ENCODE measurements at places on chromosomes 7 and 10. TPM values are rescaled to one million over a fixed set of nuclear protein-coding genes. Genes with fewer than 3 reads are reported as not detected.

Gene IDI2
- not detected for total RNA-seq

Gene TMEM139
- 0.29 TPM for total RNA-seq

Gene CALCR
- not detected for total RNA-seq

Gene CLCN1
- 0.05 TPM for total RNA-seq

Gene SPDYE2
- total RNA-seq, result not detected

Gene TMEM60
- 9.7 TPM for total RNA-seq

Gene ATOH7
- not detected for total RNA-seq

Gene EVX1
- total RNA-seq, result not detected

Gene SPDYE2B
- total RNA-seq, result not detected

Gene OR13A1
- total RNA-seq, result not detected

Gene FANK1
- 1.5 TPM for total RNA-seq

Gene UNC5B
- 8.4 TPM for total RNA-seq

DNA sequence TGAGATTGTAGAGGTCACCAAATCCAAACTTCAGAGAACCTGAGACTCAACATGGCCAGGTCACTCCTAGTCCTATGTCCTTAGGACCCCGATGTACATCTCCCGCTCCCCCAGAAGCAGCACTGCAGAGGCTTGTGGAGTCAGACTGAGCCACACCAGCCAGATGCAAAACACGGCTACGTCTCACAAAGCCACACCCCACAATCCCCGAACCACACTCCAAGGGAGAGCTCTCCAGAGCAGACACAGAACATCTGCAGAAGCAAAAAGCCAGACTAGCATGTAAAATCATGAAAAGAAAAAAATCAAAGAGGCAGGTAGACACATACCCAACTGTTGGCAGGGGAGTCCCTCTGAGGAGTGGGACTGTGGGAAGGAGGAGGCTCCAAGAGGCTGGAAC is 104.9 kb downstream of the CTBP2 start:
- DNase-seq, result no peak

DNA sequence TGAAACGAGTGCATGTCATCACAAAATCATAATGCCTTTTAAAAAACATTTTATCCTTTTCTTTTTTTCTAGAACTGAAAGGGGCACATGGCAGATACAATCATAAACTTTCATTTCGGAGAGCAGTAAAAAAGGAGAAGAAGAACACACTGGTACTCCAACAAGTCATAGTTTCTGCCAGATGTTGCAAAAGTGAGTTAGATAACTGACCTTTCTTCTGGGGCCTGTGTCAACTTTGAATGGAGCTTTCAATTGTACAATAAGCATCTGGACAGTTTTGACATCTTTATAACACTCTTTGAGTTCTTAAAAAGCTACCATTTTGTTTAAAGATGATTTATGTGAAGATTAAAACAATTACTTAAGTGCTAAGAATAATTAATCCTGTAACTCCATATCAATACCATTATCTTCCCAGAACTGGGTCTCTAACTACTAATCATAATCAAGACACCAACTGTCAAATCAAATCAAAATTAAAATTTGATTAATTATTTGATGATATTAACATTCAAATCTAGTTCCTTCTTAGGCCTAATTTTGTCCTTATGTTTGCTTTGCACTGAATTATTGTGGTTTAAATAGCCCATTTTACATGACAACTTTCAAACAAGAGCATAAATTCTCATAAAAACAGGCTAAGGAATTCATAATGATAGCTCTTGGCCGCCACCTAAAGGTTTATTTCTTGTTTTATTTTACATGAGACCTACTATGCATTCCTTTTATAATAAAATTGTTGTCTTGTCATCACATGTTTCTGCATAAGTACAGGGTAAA is 19.5 kb upstream of the ITGB8 start:
- DNase-seq, result no peak

- DNase-seq, result no peak
Measured at GRCh38 chr10:127047878-127048238, 142.6 kb downstream of the DOCK1 start.

DNA sequence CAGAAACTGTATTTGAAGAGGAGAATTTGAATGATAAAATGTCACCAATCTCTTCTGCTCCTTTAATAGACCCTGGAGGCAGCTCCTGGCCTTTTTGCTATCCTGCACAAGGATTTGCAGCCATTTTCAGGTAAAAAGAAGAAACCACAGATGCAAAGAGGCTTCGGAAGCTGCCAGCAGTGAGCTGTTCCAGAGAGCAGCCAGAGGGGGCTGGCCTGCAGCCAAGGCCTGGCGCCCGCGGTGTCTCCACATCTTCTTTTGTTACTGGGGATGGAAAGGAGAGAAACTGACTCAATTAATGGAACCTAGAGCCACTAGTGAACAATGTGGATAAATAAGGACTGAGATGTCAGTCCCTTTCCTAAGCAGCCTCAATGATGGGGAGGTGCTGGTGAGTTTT is 23.9 kb upstream of the GPR26 start:
- no peak for DNase-seq

DNA sequence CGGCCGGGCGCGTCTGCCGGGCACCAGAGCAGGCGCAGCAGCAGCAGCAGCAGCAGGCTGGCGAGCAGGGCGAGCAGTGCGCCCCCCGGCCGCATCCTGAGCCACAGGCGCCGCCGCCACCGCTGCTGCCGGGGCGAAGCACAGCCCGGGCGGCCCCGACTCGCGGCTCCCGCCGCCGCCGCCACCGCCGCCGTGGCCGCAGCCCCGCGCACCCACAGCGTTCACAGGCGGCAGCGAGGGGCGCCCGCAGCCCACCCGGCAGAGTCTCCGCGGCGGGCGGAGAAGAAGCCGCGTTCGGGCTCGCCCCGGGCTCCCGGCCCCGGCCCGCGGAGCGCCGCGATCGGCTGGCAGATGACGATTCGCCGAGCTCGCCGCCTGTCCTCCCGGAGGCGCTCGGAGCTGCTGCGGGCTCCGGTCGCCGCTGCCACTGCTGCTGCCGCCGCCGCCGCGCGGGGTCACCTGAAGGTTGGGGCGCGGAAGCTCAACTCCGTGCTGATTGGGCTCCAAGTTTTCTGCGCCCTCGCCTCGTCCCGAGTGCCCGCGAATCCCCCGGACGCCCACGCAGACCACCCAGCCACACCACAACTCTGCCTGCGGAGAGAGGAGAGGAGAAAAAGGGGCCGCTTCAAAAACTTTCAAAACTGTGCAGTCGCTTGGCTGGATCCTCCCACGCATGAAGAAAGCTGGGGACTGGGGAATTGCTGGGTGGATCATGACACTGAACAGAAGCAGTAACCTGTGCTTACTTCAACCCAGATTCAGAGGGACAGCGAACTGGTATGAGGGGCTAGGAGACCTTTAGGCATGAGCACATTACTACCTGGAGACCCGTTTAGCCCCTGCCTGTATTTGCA is at the start of gene ST8SIA6:
TSS of gene ST8SIA6 (minus strand) at position 435 of the 854 bp plus-strand sequence. CDS start at position 95, 340 bp downstream.
- DNase-seq, result peak; percentile 82

GRCh38 chr7:47204709-47205108 is 377.2 kb downstream of the TNS3 start:
- no peak for DNase-seq

- DNase-seq, result no peak
Measured at GRCh38 chr7:28921822-28922221, 36.3 kb downstream of the TRIL start.

- DNase-seq, result no peak
Measured at GRCh38 chr7:137916564-137916963, 69.8 kb upstream of the DGKI start.

- DNase-seq, result peak; percentile 28
Measured at GRCh38 chr10:37684765-37685164, 172.6 kb downstream of the ZNF248 start.

DNA sequence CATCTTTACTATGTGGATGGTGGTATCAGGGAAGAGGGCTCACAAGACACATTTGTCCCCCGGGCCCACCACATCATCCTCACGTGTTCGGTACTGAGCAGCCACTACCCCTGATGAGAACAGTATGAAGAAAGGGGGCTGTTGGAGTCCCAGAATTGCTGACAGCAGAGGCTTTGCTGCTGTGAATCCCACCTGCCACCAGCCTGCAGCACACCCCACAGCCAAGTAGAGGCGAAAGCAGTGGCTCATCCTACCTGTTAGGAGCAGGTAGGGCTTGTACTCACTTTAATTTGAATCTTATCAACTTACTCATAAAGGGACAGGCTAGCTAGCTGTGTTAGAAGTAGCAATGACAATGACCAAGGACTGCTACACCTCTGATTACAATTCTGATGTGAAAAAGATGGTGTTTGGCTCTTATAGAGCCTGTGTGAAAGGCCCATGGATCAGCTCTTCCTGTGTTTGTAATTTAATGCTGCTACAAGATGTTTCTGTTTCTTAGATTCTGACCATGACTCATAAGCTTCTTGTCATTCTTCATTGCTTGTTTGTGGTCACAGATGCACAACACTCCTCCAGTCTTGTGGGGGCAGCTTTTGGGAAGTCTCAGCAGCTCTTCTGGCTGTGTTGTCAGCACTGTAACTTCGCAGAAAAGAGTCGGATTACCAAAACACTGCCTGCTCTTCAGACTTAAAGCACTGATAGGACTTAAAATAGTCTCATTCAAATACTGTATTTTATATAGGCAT is 9.1 kb upstream of the CSGALNACT2 start:
- no peak for DNase-seq

- no peak for DNase-seq
Measured at GRCh38 chr10:76133597-76134255, 702.3 kb downstream of the LRMDA start.

DNA sequence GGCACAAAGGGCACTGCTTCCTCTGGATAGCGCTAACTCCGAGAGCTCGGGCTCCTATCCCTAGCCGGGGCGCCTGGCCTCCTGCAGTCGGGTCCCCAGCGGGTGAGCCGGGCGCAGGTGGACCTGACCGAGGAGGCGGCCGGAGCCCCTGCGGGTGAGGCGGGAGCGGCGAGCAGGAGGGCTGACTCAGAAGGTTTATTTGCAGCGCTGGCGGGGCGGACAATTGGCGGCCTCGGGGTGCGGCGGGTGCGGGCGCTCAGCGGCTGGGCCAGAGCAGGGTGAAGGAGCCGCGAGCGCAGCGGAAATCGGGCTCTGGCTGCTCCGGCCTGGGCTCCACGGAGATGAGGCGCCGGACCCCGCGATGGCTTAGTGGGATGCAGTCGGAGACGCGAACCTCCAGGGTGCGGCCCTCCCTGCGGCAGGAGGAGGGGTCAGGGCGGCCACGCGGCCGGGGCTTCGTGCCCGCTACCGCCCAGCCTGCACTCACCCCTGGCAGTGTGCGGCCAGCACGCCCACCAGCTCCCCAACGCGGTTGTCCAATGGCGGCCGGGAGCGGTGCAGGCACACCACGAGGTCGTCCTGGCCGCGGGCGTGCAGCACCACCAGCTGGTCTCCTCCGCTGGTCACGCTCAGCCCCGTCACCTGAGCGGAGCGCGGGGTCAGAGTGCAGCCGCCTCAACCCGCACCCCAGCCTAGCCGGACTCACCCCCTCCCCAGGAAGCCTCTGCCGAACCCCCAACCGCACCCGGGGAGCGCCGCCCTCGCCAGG is 16.1 kb downstream of the MYO1G start:
- peak; percentile 83 for DNase-seq

DNA sequence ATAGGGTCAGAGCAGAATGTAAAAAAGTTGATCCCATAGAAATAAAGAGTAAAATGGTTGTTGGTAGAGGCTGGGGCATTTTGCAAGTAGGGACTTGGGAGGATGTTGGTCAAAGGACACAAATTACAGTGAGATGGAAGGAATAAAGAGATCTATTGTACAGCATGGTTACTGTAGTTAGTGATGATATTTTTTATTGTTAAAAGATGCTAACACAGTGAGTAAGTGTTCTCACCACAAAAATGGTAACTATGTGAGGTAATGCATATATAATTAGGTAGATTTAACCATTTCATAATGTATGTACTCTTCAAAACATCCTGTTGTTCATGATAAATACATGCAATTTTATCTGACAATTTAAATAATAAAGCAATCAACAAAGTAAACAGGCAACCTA is 280.7 kb upstream of the MAGI2 start:
- DNase-seq, result no peak

DNA sequence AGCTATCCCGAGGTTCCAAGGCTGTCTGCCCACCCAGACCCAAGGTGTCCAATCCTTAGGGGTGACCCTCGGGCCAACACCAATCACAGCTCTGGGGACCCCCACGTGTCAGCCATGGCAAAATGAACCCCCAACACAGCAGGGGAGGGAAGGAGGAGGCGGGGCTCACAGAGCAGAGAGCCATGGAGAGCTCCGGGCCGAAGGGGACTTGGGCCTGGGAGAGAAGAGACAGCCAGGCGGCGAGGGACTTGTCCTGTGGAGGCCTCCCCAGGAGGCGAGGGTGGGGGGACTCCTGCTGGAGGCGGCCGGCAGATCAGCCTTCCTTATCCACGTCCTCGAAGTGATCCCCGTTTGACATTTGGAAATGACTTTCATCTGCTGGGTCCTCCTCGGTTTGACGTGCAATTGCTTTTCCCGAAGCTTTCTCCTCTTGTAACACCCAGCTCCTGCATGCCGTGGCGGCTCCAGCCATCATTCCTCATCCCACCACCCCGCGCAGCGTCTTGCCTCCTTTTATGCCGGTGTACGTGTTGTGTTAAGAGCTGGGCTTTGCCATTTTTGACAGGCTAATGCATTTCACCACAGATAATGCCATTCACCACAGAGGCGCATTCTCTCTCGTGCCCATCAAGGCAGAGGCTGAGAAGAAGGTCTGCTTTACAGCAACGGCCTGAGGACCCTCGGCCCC is 337.4 kb downstream of the DNAJB6 start:
- peak; percentile 72 for DNase-seq

GRCh38 chr7:11213266-11213665 is 239.6 kb downstream of the PHF14 start:
- DNase-seq, result no peak

GRCh38 chr7:112996331-112996871 is 90.2 kb downstream of the GPR85 start:
- DNase-seq, result no peak

DNA sequence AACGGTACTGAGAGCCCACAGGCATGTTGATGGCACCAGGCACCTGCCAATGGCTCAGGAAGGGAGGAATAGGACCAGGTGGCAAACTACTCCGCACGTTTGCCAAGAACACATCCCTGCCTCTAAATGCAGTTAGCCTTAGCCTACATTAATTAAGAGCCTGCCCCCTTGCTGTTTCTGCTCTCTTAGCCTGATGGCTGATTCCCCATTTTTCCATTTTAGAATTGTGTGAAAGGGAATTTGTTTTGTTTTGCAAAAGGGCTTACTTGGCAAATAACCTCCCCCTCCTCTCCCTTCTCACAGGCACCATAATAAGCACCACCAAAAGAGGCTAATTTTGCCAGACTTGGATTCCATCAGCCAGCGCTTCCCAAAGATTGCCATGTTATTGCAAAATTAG is 1203.2 kb downstream of the SORCS3 start:
- DNase-seq, result no peak

- no peak for DNase-seq
Measured at GRCh38 chr10:77165445-77166208, 472.0 kb downstream of the KCNMA1 start.

GRCh38 chr10:118904286-118904685 is 125.2 kb upstream of the NANOS1 start:
- no peak for DNase-seq

DNA sequence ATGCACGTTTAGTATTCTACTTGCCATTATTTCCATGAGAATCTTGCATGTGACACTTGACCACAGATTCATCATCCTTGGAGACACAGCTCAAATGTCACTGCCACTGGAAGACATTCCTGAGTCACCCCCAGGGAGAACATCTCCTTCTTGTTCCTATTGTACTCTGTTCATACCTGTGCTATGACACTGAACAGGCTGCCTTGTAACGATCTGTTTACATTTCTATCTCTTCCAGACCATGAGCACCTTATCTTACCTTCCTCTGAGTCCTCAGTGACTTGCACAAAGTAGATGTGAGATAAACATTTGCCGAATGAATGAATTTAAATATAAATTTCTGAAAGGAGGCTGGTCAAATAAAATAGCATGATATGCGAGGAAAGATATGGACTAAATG is 331.9 kb upstream of the LRRN3 start:
- DNase-seq, result no peak

- no peak for DNase-seq
Measured at GRCh38 chr7:107441581-107442422, 28.1 kb upstream of the GPR22 start.
